Activated effector memory CD4-positive, alpha-beta T cell treated with Interleukin-2 at 50 U/mL for 16 hours (primary cell): ENCODE measurements at places on chromosomes 7 and 10.
A peak's percentile ranks its signal among the peaks of the same experiment; 100 is the strongest.

DNA sequence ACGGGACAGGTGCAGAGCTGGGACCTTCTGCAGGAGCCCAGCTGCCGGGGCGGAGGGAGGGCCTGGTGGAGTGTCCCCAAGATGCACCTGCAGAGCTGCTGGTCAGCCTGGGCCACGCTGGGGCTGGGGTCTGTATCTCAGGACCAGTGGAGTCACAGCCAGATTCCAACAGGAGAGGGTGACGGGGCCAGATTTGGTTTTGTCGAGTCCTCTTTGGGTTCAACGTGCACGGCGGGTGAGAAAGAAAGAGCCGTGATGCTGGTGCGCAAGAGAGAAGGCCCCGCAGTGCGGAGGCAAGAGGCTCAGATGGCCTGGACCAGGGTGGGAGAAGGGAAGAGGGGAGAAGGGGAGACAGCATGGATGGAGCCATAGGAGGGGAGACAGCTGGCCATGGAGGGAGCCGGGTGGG lies 462.9 kb downstream of the PTPRN2 start:
- DNase-seq: no peak

DNA sequence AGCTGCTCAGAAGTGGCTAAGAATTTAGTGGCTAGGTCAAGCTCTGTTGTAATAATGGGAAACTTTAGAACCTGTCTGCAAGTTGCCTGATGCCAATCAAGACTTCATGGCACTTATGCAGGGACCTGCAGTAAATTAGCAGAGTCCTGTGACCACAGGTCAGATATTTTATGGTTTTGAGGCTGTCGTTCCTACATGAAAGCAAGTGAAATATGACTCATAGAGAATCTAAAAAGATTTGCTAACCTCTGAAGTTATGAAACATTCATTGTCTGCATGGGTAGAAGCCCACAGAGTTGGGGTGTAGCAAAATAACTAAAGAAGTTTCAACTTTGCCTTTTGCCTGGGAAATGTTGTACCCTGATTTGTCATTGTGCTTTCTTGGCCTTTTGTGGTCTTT lies 32.3 kb downstream of the SLC39A12 start:
- no peak for DNase-seq

- DNase-seq: no peak
Measured at GRCh38 chr10:21100871-21101514, 203.9 kb upstream of the NEBL start.

DNA sequence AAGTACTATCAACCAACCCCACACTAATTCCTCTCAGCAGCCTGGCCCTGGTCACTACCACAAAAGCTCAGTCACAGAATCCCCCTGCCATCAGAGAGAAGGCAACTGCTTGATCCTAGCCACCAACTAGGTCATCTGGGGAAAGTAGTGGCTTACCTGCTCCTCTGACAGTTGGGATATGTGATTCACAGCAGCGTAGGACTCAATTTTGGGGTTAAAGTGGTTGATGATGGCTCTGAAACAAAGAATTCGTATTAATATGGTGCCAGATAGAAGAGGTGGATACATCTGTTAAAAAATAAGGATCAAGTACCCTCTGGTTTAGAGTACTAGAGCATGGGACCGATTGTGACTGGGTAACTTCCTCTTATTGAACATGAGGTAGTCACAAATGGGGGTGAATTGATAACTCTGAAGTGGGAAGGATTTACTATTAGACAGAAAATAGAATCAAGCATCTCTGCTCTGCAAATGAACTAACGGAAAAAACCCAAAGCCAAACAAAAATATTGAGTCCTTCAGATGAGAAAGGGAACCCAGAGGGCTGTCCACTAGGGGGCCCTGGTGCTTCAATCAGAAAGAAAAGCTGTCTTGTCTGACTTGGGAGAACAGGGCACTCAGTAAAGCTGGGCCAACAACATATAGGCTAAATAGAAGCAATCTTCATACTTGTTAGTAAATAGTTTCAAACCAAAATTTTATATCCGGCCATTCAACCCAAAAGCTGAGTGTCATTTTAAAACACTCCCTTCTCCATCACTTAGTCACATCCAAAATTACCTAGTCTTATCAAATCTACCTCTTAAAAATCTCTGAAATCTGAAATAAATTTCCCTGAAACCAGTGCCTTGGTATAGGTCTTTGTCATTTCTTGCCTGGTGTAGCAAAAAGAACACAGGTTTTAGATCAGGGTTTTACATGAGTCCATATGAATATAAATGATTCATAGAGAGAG lies 45.9 kb upstream of the KCNIP2 start:
- DNase-seq: peak; percentile 42

- DNase-seq: peak; percentile 70
Measured at GRCh38 chr7:105388356-105389087, at the start of gene SRPK2. SRPK2 (minus strand) TSS chr7:105388921.

DNA sequence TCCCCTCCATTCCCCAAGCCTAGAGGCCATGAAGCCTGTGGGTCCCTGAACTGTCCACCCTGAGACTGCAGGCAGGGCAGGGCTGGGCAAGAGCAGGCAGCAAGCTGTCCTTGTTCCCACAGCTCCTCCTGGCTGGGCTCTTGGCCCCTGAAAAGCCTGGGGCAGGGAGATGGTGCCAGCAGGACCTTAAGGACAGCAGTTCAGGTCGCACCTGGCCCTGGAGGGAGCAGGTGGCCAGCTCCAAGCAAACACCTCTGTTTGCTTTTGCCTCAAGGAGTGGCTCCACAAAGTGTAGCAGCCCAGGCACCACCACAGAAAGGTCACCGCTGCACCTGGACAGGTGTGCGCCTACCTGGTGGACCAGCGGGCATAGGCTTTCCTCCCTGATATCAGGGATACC lies 5.2 kb downstream of the RET start:
- no peak for DNase-seq

DNA sequence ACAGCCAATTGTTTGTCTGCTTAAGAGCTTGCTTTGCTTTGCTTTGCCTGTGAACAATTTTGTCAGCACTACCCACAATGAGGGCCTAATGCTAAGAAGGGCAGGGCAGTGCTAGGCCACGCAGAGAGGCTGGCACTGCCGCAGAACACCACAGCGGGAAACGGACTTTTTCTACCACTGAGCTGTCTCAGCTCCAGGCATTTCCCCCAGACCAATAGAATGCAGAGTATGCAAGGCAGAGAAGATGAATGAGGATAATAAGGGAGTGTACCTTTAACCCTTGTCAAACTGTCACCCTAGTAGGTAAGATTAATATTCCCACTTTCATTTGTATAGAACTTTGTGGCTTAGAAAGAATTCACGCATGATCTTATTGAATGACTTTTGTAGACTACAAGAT lies 104.5 kb downstream of the SH3PXD2A start:
- DNase-seq: no peak
